Naive thymus-derived CD8-positive, alpha-beta T cell (primary cell): ENCODE measurements at places on chromosomes 7 and 10.

DNA sequence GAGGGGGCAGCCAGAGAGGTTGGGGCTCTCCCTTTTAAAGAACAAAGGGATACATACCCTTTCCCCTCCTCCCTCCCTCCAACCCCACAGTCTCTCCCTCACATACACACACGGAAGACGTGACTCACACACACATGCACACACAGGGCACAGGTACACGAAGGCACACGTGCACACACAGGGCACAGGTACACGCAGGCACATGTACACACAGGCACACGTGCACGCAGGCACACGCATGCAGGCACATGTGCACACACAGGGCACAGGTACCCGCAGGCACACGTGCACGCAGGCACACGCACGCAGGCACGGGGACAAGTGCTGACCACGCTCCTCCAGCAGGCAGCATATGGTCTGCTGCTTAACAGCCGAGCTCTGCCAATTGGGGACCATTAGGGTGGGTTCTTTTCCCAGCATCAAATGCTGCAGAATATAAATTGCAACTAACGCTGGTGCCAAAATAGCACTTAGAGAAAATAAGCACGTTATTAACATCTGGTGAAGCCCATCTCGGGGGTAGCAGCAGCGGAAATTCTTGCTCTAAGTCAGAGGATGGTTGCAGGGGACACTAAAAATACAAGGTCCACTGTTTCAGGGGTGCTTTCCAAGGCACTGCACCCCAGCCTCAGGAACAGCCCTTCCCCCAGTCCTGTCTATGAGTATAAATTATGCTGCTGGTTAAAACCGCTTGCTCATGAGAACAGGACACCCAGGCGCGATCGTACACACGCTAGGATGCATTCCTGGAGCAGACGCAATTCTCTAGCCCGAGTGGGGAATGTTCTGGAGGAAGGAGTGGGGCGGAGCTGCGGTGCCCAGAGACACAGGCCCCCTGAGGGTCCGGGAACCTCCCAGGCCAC lies 55.2 kb upstream of the TNRC18 start:
- DNase-seq, result no peak

GRCh38 chr10:10657139-10657760 lies 360.4 kb upstream of the CELF2 start:
- no peak for DNase-seq

- DNase-seq, result no peak
These were observed 30.7 kb downstream of the ZC3HC1 start for GRCh38 chr7:130020434-130020833.

GRCh38 chr7:77674878-77675277 lies 21.4 kb upstream of the RSBN1L start:
- DNase-seq, result no peak

DNA sequence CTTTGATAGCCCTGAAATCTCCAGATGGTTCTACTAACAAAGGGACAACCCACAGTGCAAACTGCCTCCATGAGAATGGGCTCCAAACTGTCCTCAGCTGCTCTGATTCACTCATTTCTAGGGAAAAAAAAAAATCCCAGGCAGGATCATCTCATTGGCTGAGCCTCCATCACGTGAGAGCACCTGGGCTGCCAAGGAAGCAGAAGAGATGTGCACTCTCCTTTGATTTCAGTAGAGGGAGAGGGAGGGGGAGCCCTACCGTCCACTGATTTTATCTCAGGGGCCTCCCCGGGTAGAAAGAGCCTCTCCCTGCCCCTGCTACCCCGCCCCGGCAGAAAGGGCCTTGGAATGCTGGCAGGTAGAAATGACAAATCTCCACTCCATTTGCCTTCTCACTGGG lies 725.4 kb downstream of the PHTF2 start:
- DNase-seq, result no peak

DNA sequence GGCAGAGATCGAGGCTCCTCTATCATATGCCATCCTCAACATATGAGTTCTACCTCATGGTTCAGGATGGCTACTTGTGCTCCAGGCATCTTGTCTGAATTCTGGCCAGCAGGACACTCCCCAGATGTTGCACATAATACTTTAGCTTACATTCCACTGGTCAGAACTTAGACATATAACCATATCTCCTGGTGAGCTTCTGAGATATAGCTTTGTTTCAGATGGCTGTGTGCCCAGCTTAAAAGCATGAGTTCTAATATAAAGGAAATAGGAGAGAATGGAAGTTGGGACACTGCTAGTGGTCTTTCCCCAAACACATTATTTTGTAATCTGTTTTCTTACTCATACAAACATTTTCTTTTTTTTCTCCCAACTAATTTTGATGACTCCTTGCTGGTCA lies 50.8 kb upstream of the IFRD1 start:
- no peak for DNase-seq

DNA sequence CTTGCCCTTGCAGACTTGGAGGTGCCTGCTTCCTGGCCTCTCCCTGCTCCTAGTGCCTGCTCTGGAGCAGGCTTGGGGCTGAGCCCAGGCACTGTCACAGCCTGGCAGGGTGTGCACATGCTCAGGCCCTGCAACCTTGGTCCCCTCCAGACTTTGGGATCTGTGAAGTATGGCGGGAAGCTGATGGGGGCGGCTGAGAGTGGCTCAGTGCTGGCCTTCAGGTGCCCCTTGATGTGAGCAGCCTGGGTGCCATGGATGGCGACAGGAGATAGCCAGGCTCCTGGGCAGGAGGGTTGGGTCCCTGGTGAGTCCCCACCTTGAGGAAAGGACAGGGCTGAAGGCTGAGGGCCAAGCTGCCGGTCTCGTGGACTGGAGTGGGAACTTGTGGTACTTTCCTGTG lies 700.4 kb upstream of the KCND2 start:
- DNase-seq, result no peak

DNA sequence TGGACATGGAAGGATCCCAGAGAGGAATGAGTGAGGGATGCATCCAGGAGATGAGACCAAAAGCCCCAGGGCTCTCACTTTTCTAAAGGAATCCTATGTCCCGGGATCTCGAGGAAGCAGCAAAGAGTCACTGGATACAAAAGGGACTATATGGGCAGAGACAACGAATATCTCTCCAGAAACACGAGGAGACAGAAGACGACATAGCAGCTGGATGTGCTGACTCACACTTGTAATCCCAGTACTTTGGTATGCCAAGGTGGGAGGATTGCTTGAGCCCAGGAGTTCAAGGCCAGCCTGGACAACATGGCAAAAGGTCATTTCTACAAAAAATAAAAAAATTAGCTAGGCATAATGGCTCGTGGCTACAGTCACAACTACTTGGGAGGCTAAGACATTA lies 24.7 kb upstream of the MSMB start:
- no peak for DNase-seq

GRCh38 chr7:4690953-4691856 lies 9.1 kb downstream of the FOXK1 start:
- no peak for DNase-seq

DNA sequence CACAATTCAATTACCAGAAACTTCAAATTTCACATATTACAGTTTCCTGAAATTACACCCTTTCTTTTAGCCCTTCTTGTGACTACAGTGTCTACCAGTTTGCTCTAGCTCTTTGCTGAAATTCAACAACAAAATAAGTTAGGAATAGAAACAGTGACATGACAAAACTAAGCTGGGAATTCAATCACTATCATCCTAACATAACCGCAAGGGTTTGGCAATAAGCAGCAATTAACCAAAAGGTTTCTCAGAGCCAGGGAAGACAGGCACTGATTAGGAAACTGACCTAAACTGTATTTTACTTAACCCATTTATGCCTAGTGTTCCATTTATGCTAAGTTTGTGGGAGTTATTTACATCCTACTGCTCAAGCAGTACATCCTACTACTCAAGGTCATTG lies 31.3 kb downstream of the HIBADH start:
- DNase-seq, result no peak

DNA sequence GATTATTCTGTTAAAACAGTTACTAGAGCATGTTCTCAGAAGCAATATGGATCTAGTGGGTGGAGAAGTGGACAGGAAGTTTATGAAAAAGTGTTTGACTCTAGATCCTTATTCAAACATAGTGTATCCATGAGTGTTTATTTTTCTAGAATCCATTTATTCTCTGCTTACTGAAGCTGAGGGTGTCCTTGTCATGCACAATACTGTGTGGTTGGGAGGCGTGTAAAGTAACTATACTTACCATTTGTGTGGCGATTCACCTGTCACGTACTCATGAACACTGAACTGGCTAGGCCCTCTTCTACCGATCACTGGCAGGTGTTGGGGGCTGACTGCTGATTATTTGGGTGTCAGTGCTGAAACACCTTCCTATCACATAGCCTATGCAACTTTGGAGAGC lies 74.0 kb downstream of the POU6F2 start:
- DNase-seq, result no peak

GRCh38 chr10:50992356-50992901 lies 81.9 kb upstream of the PRKG1 start:
- no peak for DNase-seq

DNA sequence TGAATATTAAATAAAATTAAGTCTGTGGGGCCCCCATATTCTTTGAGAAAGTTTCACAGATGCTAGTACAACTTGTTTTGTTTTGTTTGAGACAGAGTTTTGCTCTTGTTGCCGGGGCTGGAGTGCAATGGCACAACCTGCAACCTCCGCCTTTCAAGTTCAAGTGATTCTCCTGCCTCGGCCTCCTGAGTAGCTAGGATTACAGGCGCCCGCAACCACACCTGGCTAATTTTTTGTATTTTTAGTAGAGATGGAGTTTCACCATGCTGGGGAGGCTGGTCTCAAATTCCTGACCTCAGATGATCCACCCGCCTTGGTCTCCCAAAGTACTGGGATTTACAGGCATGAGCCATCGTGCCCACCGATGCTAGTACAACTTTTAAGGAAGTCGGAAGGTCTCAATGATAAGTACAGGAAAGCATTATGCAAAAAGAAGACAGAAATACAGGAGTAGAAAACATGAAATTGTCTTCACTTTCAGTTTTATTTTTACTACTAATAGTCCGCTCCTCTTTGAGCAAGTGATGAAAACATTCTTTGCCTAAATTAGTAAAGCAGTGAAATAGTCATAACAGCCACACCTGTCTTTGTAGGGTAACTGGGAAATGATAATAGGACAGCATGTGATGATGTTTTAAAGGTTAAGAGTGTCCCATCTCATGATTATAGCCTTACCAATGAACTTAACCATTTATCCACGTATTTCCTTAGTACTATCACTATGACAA lies 147.5 kb downstream of the SEMA3D start:
- DNase-seq, result no peak

DNA sequence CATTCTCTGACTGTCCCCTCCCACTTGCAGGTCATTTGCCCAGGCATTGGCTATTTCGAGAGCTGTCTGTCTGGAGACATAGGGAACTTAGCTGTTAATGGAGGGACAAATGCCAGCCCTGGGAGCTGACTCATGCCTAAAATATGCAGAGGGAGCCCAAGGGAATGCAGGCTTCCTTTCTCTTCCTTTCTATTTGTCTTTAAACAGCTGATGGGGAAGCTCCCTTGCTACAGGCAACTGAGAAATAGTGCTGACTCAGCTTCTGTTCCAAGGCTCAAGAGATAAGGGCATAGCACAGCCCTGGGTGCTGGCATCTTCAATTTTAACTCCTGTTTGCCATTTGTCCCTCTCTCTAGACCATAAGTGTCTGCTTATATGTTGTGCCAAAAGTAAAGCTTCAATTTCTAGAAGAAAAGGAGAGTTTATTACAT lies 82.7 kb upstream of the C1GALT1 start:
- no peak for DNase-seq

DNA sequence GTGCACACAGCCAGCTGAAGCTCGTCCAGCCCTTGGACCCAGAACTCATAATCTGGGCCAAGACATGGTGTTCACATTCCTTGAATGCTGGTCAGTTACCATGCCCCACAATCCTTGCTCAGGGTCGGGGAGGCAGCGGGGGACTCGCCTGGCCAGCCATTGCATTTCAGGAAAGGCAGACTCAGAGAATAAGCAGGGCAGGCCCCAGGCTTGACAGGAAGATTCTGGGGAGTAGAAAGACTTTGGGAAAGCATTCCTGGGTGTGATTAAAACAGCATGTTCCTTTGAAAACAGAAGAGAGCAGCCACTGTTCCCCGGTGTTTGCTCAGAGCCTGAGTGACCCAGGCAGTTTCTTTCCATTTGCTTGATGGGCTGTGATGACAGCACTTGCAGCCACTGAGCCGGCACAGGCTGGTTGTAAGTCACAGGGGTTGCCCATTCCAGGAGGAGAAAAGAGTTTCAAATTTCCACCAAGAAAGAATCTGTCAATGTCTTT lies 473.7 kb downstream of the TYW1 start:
- no peak for DNase-seq

DNA sequence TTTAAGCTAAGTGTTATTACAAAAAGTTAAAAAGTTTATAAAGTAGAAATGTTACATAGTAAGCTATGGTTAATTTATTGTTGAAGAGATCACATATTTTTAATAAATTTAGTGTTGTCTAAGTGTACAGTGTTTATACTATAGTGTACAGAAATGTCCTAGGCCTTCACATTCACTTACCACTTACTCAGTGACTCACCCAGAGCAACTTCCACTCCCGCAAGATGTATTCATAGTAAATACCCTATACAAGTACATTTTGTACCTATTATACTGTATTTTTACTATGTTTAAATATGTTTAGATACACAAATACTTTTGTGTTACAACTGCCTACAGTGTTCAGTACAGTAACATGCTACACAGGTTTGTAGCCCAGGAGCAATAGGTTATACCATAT lies 69.2 kb downstream of the DNAJC1 start:
- DNase-seq, result no peak

DNA sequence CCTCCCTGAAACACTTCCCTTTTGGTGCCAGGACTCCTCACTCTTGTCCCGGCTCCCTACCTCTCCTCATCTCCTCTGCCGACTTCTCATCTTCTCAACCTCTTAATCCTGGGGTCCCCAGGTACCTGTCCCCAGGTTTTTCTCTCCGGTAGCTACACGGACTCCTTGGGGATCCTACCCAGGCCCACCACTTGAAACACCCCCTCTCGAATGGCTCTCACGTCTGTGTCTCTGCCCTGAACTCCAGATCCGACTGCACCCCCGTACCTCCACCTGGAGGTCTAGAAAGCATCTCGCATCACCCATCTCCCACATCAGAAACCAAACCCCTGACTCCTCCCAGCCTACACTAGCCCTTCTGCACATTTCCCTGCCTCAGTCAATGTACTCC lies 4.8 kb downstream of the TBATA start:
- no peak for DNase-seq

DNA sequence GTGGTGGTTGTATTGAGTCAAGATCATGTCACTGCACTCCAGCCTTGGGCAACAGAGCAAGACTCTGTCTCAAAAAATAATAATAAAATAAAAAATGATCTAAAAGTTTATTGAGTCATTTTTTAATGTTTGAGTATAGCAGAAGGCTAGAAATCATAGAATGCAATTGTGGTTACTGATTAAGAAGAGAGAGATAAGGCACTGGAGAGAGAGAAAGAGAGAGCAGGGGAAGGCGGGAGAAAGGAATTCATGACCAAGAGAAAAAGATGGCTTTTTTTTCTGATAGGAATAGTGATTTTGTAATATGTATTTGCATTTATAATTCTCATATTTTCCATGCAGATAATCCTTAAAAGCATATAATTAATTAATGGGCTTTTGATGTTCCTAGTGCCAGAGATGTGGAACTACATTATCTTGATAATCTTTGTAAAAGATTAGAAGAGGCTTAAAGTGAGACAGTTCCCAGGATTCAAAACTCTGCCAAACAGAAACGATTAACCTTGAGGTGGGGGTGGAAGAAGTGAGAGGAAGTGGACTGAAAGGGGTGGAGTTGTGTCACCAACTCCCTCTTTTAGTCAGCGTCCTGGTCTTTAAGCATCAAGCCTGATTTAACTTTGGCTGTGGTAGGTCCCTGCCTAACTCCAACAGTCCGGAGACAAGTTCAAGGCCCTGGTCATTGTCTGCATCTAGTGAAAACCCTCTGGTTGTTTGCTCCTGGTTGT lies 76.2 kb downstream of the CHN2 start:
- no peak for DNase-seq

GRCh38 chr7:2420216-2420933 lies 17.0 kb downstream of the CHST12 start:
- no peak for DNase-seq
